ENCODE measurements at places on chromosomes 3 and 15.

- no peak for DNase-seq
Observed at GRCh38 chr3:11930084-11930483, 74.1 kb upstream of the SYN2 start.

DNA sequence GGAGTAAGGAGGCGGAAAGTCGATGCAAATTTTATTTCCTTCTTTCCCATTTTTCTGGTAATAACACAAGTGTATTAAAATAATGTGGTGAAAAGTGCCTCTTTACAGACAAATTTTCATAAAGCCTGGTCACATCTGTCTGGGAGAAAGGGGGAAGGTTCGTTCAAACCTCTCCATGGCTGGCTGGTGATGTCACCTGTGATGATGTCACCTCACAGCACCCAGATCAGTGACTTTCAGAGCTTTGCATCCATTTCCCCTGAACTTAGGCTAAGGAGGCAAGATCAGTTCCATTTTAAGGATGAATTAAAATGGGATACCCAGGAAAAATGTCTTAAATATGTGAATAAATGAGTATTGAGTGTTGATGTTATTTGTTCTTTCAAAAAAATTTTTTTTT lies 34.1 kb downstream of the ATP10A start:
- no peak for DNase-seq

DNA sequence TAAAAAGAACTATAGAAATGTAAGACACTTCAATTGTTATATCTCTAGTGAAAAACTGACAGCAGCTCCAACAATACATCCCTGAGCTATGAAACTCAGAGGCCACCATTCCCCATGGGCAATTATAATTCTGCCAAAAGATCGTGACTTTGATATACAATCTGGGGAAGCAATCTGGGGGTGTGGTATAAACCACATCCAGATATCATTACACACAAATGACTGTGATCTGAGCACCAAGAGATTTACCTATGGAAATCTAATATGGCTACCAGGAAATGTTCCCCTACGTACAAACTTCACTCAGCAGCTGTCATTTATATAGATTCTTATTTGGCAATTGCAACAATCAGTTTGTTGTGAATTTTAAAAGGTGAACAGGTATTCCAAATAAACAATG lies 110.3 kb downstream of the FRMD5 start:
- no peak for DNase-seq

- DNase-seq: no peak
Observed at GRCh38 chr15:86505951-86506350, 426.3 kb downstream of the AGBL1 start.

Measured in Calu3 (cell line).